ENCODE measurements at places on chromosomes 1 and 21.
A peak's percentile ranks its signal among the peaks of the same experiment; 100 is the strongest.

DNA sequence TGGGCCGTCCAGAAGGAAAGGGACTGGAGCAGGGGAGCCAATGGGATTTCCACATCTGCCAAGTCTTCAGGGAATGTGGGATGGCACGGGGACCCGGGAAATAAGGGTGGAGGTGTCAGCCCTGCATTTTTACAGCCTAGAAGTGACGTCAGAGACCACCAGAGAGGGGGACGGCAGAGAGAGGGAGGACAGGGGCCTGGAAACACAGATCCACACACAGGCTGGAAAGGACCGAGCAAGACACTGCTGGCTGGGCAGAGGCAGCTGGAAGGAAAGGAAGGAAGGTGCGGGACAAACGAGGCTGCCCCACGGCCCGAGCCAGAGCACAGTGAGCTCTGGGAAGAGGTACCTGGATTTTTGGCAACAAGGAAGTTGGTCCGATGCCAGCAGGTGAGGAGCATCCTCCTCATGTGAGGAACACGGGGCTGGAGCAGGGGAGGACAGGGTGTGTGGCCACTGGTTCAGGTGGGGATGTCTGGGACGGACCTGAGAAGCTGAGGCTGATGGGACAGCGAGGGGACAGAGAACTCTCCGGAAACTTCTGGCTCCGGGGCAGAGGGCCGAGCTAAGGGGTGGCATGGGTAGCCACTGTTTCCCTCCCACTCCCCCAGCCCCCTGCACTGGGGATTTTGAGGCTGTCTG is 138.3 kb downstream of the PGBD5 start:
- DNase-seq: no peak

DNA sequence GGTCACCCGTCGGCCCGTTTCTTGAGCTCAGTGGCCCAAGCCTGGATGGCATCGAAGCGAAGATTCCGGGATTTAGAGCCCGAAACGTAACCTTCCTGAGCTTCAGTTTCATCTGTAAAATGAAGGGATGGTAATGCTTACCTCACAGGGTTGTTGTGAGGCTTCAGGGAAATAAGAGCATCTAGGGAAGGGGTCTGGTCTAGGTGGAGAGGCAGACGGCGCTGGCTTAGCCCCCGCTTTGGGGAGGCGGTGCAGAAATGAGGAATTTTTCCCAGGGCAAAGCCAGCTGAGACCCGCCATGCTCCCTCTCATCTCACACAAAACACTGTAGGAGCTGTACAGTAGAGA is 717 bp upstream of the MYCL start:
- no peak for DNase-seq

GRCh38 chr1:29519788-29520110 is 283.4 kb downstream of the PTPRU start:
- DNase-seq: no peak

DNA sequence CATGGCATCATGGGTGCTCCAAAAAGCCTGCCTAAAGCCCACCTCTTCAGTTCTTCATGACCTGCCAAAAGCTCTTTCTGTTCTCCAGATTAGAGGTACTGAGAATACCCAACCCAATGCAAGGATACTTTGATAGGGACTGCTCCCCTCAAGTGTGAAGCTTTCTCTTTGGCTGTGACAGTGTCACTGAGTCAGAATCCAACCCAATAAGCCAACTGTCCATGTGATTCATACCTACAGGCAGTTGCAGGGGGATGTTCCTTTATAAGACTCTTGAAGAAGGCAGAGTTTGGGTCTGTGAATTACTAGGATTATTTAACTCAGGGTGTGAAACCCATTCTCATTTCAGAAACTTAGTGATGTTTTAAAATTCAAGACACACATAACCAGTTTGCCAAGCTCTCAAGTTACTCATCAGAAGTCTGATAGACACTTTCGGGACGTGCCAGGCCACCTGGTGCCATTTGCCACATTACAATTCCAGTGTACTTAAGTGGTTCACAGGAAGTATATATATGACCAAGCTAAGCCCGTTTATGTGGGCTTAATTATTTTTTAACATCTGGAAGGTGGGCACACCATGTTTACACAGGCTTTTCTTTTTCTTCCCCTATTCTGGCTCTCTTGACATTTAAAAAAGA is 265.8 kb downstream of the NFIA start:
- DNase-seq: no peak

DNA sequence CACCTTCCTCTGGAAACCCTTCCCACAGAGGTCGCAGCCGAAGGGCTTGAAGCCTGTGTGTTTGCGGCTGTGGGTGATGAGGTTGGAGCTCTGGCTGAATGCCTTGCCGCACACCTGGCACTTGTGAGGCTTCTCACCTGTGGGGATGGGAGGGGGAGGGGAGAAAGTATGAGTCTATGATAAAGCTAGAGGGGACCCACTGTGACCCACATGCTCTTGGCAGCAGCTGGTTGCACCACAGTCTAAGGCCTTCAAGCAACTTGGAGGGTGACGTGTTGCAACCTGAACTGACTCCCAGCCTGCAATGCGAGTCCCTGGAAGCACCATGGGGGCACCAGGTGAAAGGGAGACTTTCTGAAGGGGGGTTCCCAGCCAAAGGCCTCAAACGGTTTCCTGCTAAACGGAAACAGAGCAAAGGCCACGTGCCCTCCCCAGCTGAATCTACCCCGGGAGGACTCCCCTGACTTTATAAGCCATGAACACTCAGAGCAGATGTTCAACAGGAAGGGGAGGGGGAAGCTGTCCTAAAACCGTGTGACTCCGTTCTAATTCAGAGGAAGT is 10.6 kb downstream of the GFI1 start:
- no peak for DNase-seq

- no peak for DNase-seq
Measured at GRCh38 chr21:21396424-21396823, 398.2 kb downstream of the NCAM2 start.

DNA sequence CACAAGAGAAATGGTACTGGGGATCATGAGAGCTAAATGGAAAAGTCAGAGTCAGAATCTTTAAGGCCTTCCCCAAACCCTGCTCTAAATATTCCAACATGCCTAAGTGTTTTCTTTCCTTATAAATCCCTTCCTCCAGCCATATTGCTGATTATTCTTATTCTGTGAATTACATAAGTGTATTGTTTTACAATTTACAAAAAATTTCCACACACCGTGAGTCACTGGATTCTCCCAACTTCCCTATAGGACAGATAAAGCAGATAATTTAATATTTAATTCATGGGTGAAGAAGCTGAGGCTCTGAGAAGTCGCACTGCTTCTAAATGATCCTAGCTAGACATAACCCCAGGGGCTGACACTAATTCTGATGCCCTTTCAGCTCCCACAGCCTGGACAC is 243.3 kb upstream of the JUN start:
- DNase-seq: no peak

- no peak for DNase-seq
Measured at GRCh38 chr1:51600965-51601364, 15.9 kb upstream of the OSBPL9 start.

DNA sequence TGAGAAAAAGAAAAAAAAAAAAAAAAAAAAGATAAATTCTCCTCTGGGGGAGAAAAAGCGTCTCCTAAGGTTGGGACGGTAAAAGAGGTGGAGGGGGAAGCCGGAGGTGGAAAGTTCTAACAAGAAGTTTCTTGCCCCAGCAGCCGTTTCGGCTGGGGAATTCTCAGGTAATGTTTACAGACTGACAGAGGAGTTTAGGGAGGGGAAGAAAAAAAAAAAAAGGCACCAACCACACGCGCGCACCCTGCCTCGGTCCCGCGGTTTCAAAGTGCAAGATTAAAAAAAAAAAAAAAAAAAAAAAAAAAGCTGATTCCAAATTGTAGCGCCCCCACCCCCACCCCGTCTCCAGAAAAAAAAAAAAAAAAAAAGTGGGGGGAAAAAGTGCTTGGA is 504 bp downstream of the DHRS3 start:
- DNase-seq: no peak

- no peak for DNase-seq
Measured at GRCh38 chr1:112714313-112715263, 544 bp downstream of the PPM1J start.

- DNase-seq: no peak
Measured at GRCh38 chr1:90731382-90732050, 14.4 kb upstream of the BARHL2 start.

DNA sequence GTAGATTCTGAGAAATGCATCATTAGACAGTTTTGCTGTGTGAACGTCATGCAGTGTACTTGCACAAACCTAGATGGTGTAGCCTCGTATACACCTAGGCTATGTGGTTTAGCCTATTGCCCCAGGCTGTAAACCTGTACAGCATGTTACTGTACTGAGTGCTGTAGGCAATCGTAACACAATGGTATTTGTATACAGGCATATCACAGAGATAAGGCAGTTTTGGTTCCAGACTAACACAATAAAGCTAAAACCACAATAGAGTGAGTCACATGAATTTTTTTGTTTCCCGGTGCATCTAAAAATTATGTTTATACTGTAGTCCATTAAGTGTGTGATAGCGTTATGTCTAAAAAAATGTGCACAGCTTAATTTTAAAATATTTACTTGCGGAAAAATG is 6.9 kb downstream of the IL10RB start:
- DNase-seq: no peak

DNA sequence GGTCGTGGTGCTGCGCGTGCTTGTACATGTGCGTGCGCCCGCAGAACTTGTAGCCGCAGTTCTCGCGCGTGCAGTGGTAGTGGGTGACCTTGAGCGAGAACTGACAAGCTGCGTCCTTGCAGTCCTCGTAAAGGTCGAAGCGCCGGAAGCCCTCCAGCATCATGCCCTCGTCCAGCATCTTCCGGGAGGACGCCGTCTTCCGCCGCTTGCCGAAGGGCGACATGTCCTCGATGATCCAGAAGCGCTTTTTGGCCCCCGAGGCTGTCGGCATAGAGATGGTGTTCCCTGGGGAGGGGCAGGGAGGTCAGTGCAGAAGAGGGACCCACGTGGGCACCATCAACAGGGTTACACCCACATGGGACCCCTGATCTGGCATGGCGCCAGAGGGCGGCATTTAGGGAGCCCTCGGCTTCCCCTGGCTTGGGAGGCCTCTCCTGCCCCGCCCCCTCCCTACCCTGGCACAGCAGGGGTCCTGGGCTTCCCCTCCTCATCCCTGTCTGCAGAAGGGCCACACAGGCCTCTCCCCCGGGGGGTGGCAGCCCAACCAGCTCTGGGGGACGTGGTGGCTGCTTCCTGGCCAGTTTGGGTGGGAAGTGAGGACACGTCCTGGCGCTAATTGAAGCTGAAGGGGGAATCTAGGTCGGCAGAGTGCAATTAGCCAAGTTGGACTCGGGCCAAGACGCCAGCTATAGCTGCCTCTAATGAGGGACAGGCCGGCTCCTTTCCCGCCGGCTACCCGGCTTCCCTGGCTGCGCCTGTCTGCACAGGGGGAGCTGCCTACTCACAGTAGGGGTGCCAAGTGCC is 156.5 kb downstream of the CASZ1 start:
- DNase-seq: no peak

- DNase-seq: no peak
Measured at GRCh38 chr1:62070384-62071011, 124.2 kb upstream of the L1TD1 start.

- no peak for DNase-seq
Measured at GRCh38 chr1:196030455-196030854, 577.8 kb downstream of the KCNT2 start.

- no peak for DNase-seq
Measured at GRCh38 chr1:33334081-33334552, 13.2 kb upstream of the A3GALT2 start.

DNA sequence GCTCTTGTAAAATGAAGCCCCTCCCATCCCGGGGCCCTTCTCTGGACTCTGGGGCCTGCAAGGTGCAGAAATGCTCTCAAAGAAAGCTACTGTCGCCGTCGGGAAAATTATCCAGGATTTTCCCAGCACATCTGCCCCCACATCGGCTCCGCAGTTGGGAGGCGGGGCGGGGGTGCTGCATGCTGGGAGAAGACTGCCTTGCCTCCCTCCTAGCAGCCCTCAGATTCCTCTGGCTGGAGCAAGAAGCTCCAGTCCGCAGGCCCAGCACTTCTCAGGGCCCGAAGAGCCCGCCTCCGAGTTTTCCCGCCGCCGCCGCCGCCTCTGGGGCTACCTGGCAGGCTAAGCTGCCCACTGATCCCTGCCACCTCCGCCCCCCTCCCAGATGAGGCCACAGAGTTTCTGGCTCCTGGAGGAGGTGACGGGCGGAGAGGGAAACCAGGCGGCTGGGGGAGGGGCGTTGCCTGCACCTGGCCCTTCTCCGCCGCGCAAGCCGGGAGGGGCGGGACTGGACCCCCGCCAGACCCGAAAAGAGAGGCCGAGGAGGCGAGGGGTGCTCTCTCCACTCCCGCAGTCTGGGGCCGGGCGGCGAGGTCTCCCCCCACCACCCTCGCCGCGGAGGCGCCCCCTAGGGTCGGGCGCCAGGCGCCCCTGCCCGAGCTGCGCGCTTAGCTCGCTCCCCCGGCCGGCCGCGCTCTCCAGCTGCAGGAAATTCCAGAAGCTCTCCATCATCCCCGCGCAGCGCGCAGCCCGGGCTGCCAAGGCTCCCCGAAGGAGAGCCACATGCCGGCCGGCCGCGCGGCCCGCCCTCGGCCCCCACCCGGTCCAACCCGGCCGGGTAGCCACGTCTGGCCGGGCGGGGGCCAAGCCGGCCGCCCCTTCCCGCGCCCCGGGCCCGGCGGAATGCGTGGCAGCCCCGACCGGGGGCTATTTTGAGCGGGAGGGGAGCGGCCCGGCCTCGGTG is 28.8 kb downstream of the AHDC1 start:
- peak; percentile 86 for DNase-seq

- DNase-seq: no peak
Measured at GRCh38 chr1:107620753-107621152, 344.2 kb downstream of the VAV3 start.

GRCh38 chr1:5992814-5993555 is 760 bp upstream of the NPHP4 start:
- DNase-seq: no peak

DNA sequence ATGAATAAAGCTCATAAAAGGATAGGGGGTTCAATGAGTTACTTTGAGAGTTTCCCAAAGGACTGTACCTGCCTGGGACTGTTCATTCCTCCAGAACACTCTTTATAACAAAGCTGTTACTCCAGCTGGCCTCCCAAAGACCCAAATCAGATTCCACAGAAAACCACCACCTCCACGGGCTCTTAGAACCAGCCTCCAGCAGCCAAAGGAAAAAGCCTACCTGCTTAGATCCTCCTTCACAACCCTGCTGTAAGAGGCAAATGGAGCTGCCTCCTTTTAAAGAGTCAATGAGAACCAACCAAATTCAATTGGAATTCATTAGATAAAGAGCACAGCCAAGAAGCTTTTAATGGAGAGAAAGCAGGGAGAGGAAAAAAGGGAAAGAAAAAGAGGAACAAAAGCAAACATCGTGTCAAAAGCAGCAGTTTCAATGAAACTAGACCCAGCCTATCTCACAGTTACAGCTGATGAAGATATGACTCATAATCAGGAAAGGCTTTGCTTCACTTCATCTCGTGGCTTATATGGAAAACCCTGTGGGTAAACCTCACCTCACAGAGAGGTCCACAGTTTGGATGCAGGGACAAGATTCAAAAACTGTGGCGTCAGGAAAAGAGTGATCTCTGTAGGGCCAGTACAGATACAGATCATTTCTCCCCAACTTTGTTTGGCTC is 27.8 kb upstream of the FMO4 start:
- DNase-seq: peak; percentile 41

All from fibroblast of upper back skin (primary cell).